ENCODE measurements at places on chromosomes 7 and 10.

DNA sequence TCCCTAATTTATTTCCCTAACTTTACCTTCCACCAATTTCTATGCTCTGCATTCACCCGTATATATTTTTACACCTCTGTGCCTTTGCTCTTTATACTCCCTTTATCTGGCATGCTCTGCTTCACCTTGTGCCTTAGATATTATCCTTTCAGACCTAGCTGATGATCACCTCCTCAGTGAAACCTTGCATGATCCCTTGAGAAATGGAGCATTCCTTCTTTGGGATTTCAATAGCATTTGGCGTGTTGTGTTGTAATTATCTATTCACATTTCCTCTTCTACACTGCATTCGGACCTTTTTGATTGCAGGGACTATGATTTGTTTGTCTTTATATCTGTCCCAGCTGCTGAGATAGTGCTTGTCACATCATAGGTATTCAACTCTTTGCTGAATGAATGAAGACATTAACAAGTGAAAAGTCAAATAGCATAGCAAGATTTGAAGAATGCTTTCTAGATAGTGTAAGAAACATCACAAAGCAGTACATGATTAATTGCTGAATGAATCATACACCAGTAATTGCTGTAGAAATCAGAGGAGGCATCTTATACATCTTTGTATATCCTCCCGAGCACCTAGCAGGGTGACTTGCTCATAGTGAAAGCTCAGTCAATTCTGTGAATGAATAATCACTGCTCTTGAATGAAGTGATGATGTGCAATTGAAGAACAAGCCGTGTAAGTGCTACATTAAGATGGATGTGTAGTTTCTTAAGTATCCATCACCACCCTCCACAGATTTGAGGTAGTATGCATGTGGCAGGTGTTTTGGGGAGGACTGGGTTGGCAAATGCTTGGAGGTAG is 2.0 kb upstream of the TM9SF3 start:
- no peak for DNase-seq

- no peak for DNase-seq
These were observed 547.0 kb downstream of the CALN1 start for GRCh38 chr7:71865172-71865571.

- no peak for DNase-seq
These were observed 255.7 kb upstream of the DGKB start for GRCh38 chr7:15158141-15158810.

- DNase-seq = no peak
These were observed 116.3 kb downstream of the CUX1 start for GRCh38 chr7:101933688-101934121.

- DNase-seq = no peak
These were observed 30.8 kb upstream of the ZNF32 start for GRCh38 chr10:43679509-43679908.

GRCh38 chr10:69217119-69217754 is 2.9 kb upstream of the HKDC1 start:
- no peak for DNase-seq

- DNase-seq = no peak
These were observed 21.4 kb downstream of the BZW2 start for GRCh38 chr7:16667355-16667754.

GRCh38 chr10:92264249-92264648 is 26.6 kb downstream of the CPEB3 start:
- no peak for DNase-seq

DNA sequence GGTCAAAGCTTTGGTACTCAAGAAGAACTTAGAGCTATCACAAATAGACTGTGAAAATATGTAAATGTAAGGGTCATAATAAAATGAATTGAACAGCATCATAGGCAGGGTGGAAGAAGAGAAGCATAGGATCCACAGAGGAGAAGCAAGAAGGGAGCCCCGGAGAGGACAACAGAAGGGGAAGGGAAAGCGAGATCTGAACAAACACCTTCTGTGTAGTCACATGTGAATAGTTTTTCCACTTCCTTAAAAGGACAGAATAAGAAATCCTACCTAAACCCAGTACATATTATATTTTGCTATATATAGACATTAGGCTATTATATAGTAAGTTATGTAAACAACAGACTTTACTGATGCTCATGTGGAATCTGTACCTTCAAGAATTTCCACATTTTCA is 160.2 kb downstream of the DKK1 start:
- no peak for DNase-seq

DNA sequence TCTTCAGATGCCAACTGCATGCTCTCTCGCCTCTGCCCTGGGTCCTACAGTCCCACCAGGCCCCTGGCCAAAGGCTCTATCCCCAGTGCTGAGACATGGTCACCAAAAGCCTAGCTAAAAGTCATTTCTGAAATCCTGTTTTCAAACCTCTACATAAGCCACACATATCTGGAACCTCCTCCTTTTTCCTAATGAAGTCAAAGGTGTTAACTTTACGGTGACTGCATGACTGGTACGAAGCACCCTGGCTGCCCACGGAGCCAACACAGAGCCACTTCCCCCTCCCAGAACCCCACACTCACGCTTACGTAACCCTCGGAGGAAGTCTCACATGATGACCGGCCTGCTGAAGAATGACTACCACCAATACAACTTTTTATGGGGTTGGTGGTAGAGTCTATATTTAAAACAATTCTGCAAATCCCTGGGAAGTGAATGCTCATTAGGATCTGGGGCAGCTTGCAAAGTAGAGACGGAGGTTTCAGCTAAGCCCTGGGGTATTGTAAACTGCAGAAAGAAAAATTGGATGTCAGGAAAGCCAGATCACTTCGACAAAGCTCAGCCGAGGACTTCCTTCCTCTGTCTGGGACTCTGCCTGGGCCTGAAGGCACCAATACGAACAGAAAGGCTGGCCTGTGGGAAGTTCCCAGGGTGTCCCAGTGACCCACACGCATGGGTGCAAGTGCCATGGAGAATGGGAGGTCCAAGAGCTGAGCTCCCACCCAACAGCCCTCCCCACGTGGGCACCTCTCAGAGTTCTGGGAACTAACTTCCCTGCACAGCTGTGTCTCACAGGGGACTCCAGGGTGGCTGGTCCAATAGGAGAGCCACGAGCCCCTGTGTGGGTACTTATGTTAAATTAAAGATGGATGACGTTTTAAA is 50.7 kb downstream of the PDGFA start:
- DNase-seq = no peak

DNA sequence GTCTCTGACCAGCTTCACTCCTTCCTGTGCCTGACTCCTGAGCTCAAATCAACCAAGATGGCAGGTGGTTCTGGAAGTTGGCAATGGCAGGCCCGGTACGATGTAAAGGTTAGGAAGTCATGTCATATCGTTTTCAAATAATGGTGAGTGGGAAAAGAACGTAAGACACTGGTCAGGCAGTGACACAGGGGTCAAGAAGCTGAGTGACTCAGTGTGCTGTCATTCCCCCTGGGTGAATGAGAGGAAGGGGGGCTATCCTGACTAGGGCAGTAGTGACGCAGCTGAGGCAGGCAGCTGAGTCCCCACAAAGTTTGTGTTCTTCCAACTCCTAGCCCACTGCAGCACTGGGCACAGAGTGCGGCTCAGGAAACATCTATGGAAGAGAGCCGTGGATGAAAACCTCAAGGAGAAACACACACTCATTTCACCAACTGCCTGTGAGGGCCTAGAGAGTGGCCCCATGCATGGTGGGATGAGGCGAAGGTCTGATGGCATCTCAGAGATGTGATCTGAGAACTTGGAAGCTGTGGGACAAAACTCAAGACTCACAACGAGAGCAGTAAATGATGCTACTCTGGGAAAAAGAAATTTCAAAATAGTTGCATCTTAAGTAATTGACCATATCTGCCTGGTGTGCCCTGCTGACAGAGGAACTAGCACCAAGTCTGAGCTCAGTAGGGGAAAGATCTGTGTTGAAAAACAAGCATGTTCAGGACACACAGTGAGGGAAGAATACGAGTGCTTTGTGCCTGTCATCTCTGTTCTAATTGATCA is 23.2 kb downstream of the CREB3L2 start:
- no peak for DNase-seq

- DNase-seq = no peak
These were observed 83.4 kb upstream of the LRRC18 start for GRCh38 chr10:49023071-49023470.
